MCF 10A (cell line): ENCODE measurements at places on chromosomes 2 and 18. TPM values are rescaled to one million over a fixed set of nuclear protein-coding genes. Genes with fewer than 3 reads are reported as not detected.

Gene RAB6D
- not detected in 2 replicates for total RNA-seq

Gene LYPD6
- 2.0 and 3.2 TPM in 2 replicates for total RNA-seq

Gene SLC66A3
- 3.7 and 5.0 TPM in 2 replicates for total RNA-seq

Gene REG1B
- not detected in 2 replicates for total RNA-seq

Gene NOSTRIN
- 0.44 and 0.51 TPM in 2 replicates for total RNA-seq

Gene NEURL3
- not detected in 2 replicates for total RNA-seq

Gene GRP
- total RNA-seq, result not detected in 2 replicates

Gene ATP8B1
- 1.4 and 1.8 TPM in 2 replicates for total RNA-seq

Gene DSEL
- 14.9 and 19.0 TPM in 2 replicates for total RNA-seq

Gene ALK
- total RNA-seq, result 0.07 TPM in 1 of 2 replicates, not detected in the other

Gene TRAPPC12
- total RNA-seq, result 84.4 and 102 TPM in 2 replicates

Gene SNRNP200
- total RNA-seq, result 115 and 116 TPM in 2 replicates

Gene DNER
- 49.2 and 62.6 TPM in 2 replicates for total RNA-seq

Gene USP37
- total RNA-seq, result 11.6 and 16.4 TPM in 2 replicates

Gene CHRNG
- total RNA-seq, result not detected in 2 replicates

Gene C2orf80
- not detected in 2 replicates for total RNA-seq

Gene GAD1
- 1.6 and 2.5 TPM in 2 replicates for total RNA-seq

Gene PPP1CB
- 244 and 269 TPM in 2 replicates for total RNA-seq

Gene ANTXR1
- total RNA-seq, result 33.1 and 33.8 TPM in 2 replicates

Gene OTOS
- total RNA-seq, result not detected in 2 replicates

Gene LBX2
- total RNA-seq, result not detected in 2 replicates

Gene FAM110C
- 8.3 and 10.3 TPM in 2 replicates for total RNA-seq

Gene SLC39A10
- total RNA-seq, result 47.8 and 59.8 TPM in 2 replicates

Gene ADAM23
- 0.12 TPM in 1 of 2 replicates, not detected in the other for total RNA-seq

Gene SESTD1
- 43.0 and 58.5 TPM in 2 replicates for total RNA-seq

Gene DOK6
- not detected in 2 replicates for total RNA-seq

Gene CASP8
- total RNA-seq, result 32.8 and 35.2 TPM in 2 replicates

Gene GAL3ST2
- 0.37 TPM in 1 of 2 replicates, not detected in the other for total RNA-seq

Gene KIF5C
- total RNA-seq, result 0.10 and 0.21 TPM in 2 replicates

Gene C2orf49
- total RNA-seq, result 24.2 and 24.5 TPM in 2 replicates

Gene EFEMP1
- 125 and 163 TPM in 2 replicates for total RNA-seq

Gene EVA1A
- total RNA-seq, result 7.6 and 14.4 TPM in 2 replicates

Gene GALR1
- not detected in 2 replicates for total RNA-seq

Gene CCDC85A
- 0.16 and 0.20 TPM in 2 replicates for total RNA-seq

Gene SMARCAL1
- 22.1 and 24.0 TPM in 2 replicates for total RNA-seq

Gene EMILIN1
- 0.20 and 0.21 TPM in 2 replicates for total RNA-seq

Gene SERPINE2
- 176 and 231 TPM in 2 replicates for total RNA-seq

Gene PROKR1
- not detected in 2 replicates for total RNA-seq
